GM12892 (cell line): ENCODE measurements at places on chromosomes 1 and 21.

GRCh38 chr1:86169625-86170024 lies 13.1 kb upstream of the COL24A1 start:
- DNase-seq: no peak

GRCh38 chr1:106960412-106960811 lies 96.1 kb upstream of the PRMT6 start:
- DNase-seq: no peak

- no peak for DNase-seq
Observed at GRCh38 chr1:59355361-59355760, 58.5 kb downstream of the FGGY start.

GRCh38 chr1:204108312-204109141 lies 35.6 kb downstream of the SOX13 start:
- no peak for DNase-seq

- no peak for DNase-seq
Observed at GRCh38 chr1:228316589-228317387, 89.8 kb downstream of the TRIM11 start.

- DNase-seq: no peak
Observed at GRCh38 chr1:27992276-27992675, 32.5 kb downstream of the XKR8 start.

- DNase-seq: no peak
Observed at GRCh38 chr21:32534113-32534512, 51.2 kb downstream of the TCP10L start.

DNA sequence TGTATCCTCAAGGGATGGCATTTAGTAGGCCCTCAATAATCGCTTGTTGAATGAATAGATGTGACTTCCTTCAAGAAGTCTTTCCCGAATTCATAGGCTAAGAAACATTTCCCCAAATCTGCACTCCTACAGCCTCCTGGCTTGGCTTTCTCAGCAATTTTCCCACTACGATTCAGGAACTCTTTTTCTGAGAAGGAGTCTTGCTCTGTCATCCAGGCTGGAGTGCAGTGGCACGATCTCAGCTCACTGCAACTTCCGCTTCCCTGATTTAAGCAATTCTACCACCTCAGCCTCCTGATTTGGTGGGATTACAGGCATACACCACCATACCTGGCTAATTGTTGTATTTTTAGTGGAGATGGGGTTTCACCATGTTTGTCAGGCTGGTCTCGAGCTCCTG lies 37.9 kb upstream of the IFFO2 start:
- DNase-seq: no peak

GRCh38 chr1:107175102-107175909 lies 34.5 kb downstream of the NTNG1 start:
- DNase-seq: no peak

- DNase-seq: no peak
Observed at GRCh38 chr1:29593601-29594382, 357.5 kb downstream of the PTPRU start.

GRCh38 chr1:46522184-46522968 lies 29.1 kb downstream of the KNCN start:
- no peak for DNase-seq
